Stimulated activated naive CD8-positive, alpha-beta T cell treated with anti-CD3 and anti-CD28 coated beads, Interleukin-15, amount 100 ng/mL, for 72 hours (primary cell): ENCODE measurements at places on chromosomes 5 and 9.

- DNase-seq = peak; percentile 53
Measured at GRCh38 chr5:132489871-132490483, 596 bp downstream of the IRF1 start.

DNA sequence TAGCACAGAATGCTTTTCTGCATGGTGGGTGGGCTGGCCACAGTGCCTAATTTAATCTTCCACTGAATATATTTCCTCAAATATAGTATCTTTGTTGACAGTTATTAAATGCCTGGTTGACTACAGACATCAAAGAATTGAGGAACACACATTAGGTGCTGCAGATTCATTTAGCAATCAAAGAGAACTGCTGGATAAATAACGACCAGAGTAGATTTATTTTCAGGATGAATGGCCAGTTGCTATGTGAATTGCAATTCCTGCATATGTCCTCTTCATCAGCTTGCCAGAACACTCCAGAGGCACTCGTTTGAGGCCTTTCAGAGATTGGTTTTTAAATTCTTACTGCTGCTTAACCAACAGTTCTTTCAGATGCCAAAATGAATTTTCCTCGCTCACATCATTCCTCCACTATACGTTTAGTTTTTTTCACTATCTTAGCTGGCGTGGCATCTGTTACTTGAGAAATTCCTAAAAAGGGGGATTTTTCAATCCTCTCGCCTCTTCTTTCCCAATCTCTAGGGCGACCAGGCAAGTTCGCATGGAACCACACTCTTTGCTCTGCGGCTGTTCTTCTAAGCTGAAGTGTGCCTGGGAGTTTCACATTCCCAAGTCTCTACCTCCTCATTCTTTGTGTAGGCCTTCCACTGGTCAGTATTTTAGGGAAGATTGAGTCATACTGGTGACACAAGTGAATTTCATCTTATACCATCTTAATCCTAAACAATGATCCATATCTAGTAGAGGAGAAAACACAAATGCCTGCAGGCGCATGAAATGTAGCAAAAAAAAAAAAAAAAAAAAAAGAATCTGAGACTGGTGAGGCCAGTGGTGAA is 237.1 kb upstream of the NMUR2 start:
- DNase-seq = no peak

DNA sequence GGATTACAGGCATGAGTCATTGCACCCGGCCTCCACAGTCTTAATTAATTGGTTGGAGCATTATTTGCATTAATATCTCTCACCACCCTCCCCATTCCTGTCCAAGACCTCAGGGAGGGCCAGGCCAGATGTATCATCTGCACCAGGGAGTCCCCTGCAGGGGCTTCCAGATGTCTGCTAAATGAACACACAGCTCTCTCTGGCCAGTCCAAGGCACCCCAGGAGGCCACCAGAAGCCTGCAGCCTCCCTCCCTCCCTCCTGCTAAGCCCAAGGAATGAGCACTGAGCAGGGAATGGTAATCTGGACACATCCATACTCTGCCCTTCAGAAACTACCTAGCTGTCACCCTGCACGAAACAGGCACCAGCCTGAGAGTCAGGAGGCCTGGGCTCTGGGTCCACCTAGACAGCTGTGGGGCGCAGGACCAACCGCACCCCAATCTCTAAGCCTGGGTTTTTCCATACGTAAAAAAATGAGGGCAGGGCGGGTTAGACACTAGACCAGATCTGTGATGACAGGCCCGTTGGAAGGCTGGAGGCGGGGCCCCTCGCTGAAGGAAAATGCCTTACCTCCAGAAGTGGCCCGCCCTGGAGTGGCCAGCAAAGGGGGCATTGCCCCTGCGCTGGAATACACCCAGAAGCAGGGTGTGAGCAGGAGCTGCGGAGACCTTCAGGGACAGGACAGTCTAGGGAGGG is 8.3 kb downstream of the CIZ1 start:
- no peak for DNase-seq

DNA sequence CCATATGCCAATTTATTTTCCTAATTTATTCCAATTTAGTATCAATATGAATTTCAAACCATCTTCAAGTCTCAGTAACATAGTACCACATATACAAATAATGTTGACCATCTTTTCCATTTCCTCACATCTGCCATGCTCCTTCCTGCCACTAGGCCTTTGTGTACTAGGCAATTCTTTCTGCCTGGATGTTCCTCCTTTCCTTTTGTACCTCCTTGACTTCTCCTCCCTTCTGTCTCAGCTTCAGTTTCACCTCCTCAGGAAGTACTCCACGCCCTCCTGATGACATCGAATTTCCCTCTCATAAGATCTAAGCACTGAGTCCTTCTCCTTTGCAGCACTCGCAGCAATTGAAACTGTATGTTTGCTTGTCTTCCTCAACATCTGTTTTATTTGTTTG is 53.9 kb downstream of the MEF2C start:
- no peak for DNase-seq
